NCI-H2029 (cell line): ENCODE measurements at places on chromosomes 6 and 20.
A peak's percentile ranks its signal among the peaks of the same experiment; 100 is the strongest.

- no peak for DNase-seq
Measured at GRCh38 chr6:54992789-54993188, 146.2 kb downstream of the FAM83B start.

GRCh38 chr20:32018269-32019155, 8.3 kb downstream of the CCM2L start:
- peak; percentile 82 for DNase-seq

- no peak for DNase-seq
Measured at GRCh38 chr6:162156146-162156545, 571.4 kb downstream of the PRKN start.

- DNase-seq = peak; percentile 59
Measured at GRCh38 chr6:40634429-40634828, 47.3 kb upstream of the LRFN2 start.
